ENCODE measurements at places on chromosomes 13 and 19.

DNA sequence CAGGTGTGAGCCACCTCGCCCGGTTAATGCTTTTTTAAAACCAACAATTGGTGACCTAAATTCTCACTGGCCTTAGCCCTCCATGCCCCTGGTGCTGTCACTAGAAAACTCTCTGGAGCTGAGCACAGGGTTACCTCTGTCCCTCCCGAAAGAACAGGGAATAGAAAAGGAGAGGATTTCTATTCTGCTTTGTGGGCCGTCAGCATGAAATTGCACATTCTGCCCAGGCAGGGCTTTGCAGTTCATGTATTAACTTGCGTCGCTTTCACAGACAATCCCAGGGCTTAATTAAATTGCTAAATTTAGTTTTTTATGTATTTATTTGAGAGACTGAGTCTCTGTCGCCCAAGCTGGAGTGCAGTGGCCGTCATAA lies 583 bp upstream of the ZNF480 start:
- DNase-seq, result no peak

GRCh38 chr13:39612023-39612637 lies 9.1 kb upstream of the LHFPL6 start:
- DNase-seq, result no peak

DNA sequence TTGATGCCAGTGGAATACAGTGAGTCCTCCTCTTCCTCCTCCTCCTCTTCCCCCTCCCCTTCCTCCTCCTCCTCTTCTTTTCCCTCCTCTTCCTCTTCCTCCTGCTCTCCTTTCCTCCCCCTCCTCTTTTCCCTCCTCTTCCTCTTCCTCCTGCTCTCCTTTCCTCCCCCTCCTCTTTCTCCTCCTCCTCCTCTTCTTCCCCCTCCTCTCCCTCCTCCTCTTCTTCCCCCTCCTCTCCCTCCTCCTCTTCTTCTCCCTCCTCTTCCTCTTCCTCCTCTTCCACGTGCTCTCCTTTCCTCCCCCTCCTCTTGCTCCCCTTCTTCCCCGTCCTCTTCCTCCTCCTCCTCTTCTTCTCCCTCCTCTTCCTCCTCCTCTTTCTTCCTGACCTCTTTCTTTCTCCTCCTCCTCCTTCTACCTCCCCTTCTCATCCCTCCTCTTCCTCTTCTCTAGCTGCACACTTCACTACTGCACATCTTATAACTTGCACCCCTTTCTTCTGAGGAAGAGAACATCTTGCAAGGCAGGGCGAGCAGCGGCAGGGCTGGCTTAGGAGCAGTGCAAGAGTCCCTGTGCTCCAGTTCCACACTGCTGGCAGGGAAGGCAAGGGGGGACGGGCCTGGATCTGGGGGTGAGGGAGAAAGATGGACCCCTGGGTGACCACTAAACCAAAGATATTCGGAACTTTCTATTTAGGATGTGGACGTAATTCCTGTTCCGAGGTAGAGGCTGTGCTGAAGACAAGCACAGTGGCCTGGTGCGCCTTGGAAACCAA lies 5.6 kb downstream of the PDX1 start:
- DNase-seq, result no peak

DNA sequence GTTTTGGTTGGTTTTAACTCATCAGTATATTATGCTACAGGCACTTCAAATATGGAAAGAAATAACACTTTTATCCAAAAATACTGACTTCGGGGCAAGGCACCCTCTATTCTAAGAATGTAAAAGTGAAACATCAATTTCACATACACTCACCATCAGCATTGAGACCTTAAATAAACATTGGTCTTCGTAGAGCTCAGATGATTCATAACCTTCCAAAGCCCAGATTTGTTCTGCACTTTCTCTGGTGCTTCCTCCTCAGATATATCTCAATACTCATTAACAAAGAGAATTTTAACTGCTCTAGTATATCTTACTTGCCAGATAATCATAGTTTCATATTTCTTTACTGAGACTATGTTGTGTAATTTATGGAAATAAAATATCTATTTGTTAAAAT lies 794.3 kb downstream of the LIG4 start:
- DNase-seq, result no peak

GRCh38 chr19:28948566-28948965 lies 264.4 kb downstream of the UQCRFS1 start:
- no peak for DNase-seq

DNA sequence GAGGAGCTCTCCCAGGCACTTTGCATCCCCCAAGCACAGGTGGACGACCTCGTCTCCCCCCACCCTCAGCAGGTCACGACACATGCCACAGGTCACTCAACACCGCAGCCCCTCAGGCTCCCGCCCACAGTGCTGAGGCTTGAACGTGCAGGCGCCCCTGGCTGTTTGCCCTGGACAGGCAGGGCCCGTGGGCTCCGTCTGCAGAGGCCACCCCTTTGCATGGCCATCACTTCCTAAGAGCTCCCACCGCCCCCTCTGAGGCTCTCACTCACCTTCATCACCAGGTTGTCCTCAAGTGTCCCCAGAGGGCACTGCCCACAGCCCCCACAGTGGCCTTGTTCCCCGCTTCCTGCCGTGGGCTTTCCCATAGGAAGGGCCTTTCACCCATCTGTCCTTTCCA lies 132.1 kb upstream of the MCF2L start:
- no peak for DNase-seq

DNA sequence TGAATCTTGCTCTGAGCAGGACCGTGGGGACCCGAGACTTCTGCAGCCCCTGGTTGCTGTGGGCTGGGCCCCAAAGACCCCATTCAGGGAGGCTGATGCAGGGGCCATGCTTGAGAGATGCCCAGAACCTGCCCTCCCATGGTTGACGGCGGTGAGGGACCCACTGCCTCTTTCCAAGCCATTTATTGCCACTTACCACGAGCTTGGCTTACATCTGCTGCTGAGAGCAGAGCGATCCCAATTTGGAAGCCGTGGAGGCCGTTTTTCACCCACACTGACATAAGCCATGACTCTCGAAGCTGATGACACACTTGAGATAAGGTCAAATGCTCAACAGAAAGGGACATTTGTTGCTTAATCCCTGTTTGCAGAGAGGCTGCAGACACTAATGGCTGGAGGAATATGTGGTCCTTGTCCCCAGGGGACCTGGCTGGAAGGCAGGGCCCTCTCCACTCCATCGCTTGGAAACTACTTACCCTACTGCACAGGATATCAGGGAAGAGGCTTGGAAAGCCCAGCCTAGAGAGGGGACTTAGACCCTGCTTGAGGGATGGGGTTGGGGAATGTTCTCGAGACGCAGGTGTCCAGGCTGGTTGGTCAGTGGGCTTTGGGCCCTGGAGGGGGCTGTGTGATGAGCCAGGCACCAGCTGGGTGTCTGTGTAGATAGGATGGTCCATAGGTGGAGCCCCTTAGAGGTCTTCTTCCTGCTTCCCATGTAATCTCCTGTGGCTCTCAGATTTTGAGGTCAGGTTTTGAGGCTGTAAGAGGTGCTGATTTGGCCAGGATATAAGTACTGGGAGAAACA lies 15.3 kb downstream of the ZNF536 start:
- DNase-seq, result no peak

GRCh38 chr13:94263038-94263437 lies 216.4 kb downstream of the DCT start:
- DNase-seq, result no peak

DNA sequence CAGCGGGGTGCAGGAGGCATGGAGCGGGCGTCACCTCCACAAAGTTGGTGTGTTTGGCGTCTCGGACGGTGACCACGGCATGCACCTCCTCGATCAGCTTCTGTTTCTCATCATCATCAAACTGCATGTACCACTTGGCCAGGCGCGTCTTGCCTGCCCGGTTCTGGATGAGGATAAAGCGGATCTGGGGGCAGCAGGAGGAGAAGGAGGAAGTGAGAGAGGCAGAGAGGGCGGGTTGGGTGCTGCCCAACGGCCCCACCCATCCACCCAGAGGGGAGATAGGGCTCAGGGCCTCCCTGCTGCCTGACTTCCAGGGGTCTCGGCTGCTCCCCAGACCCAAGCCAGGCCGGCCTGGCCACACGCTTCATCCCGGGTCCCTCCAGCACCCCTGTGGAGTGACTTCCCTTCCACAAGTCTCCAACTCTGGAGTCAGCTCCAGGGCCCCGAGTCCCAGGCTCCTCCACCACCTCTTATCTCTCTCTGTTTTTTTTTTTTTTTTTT lies 4.6 kb downstream of the AP2S1 start:
- DNase-seq, result no peak

- no peak for DNase-seq
Measured at GRCh38 chr13:37934339-37935191, 65.0 kb upstream of the TRPC4 start.

GRCh38 chr13:84670245-84670644 lies 788.0 kb upstream of the SLITRK1 start:
- DNase-seq, result no peak

DNA sequence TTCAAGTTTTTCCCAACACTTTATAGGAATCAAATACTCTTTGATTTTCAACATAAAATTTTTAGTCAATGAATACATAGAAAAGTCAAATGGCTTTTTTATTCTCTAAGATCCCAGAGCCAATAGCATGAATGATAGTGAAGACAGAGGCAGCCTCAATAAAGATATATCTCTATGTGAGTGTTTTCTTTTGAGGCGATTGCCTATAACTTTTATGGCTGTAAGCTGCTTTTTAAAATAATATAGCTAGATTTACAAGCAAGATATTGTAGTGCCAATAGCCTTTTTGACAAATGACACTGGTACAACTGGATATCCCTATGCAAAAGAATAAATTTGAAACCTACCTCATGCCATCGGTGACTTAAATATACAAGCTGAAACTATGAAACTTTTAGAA lies 1705.2 kb upstream of the PCDH20 start:
- no peak for DNase-seq

- no peak for DNase-seq
Measured at GRCh38 chr13:110396476-110396875, 89.4 kb downstream of the COL4A2 start.

DNA sequence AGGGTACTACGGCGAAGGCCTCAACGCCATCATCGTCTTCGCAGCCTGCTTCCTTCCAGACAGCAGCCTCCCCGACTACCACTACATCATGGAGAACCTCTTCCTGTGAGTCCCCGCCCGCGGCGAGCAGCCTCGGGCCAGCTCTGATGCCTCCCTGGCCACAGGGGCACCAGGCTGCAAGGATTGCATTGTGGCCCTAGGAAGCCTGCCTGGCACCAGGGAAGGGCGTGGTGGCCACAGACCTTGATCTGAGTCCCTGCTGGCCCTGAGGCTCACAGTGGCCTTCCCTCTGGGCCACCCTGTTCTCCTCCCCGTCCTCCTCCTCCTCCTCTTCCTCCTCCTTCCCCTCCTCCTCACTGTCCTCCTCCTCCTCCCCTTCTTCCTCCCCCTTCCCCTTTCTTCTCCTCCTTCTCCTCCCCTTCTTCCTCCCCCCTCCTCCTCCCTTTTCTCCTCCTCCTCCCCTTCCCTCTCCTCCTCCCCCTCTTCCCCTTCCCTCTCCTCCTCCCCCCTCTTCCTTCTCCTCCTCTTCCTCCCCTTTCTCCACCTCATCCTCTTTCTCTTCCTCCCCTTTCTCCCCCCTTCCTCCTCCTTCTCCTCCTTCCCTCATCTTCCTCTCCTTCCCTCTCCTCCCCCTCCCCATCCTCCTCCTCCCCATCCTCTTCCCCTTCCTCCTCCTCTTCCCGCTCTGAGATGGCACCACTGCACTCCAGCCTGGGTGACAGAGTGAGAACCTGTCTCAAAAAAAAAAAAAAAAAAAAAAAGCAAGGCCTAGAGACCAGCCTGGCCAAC lies 24.4 kb upstream of the NMRK2 start:
- no peak for DNase-seq

Measured in activated effector memory CD4-positive, alpha-beta T cell treated with Interleukin-2 at 50 U/mL for 16 hours (primary cell).